Tibial artery (tissue), 4 donors: ENCODE measurements at places on chromosomes 6 and 20.

- DNase-seq, result no peak
These were observed 101.9 kb upstream of the NAA20 start for GRCh38 chr20:19915111-19915798.

- no peak for DNase-seq
These were observed 4.4 kb upstream of the CCDC28A start for GRCh38 chr6:138769102-138769676.

DNA sequence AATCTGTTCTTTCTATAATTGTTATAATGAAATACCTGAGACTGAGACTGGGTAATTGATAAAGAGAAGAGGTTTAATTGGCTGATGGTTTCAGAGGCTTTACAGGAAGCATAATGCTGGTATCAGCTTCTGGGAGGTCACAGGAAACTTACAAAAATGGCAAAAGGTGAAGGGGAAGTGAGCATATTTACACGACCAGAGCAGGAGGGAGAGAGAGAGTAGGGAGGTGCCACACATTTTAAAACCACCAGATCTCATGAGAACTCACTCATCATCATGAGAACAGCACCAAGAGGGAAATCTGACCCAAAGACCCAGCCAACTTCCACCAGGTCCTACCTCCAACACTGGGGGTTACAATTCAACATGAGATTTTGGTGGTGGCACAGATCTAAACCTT, 2.6 kb upstream of the SIRPB1 start:
- DNase-seq, result no peak

GRCh38 chr6:15244620-15245360, 1.1 kb upstream of the JARID2 start:
- peak; percentile 78 for DNase-seq

- no peak for DNase-seq
These were observed 31.7 kb upstream of the ASXL1 start for GRCh38 chr20:32326504-32326845.

- DNase-seq, result no peak
These were observed 21.9 kb downstream of the MLIP start for GRCh38 chr6:54133186-54133585.

DNA sequence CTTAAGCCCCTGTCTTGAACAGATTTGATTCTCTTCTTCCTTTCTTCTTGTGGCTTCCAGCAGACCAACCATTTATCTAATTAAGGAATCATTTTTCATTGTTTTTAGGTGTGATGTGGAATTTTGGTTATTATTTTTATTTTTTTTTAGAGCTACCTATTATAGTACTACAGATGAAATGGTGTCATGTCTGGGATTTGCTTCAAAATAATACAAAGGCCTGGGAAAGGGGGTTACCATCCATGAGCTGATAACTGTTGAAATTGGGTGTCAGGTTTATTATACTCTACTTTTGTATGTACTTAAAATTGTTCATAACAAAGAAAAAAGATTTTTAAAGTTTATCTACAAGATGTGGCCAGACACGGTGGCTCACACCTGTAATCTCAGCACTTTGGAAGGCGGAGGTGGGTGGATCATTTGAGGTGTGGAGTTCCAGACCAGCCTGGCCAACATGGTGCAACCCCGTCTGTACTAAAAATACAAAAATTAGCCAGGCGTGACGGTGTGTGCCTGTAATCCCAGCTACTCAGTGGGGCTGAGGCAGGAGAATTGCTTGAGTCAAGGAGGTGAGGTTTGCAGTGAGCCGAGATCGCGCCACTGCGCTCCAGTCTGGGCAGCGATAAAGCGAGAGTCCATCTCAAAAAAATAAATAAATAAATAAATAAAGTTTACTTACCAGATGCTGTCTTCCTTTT, 561 bp downstream of the IL22RA2 start:
- no peak for DNase-seq

DNA sequence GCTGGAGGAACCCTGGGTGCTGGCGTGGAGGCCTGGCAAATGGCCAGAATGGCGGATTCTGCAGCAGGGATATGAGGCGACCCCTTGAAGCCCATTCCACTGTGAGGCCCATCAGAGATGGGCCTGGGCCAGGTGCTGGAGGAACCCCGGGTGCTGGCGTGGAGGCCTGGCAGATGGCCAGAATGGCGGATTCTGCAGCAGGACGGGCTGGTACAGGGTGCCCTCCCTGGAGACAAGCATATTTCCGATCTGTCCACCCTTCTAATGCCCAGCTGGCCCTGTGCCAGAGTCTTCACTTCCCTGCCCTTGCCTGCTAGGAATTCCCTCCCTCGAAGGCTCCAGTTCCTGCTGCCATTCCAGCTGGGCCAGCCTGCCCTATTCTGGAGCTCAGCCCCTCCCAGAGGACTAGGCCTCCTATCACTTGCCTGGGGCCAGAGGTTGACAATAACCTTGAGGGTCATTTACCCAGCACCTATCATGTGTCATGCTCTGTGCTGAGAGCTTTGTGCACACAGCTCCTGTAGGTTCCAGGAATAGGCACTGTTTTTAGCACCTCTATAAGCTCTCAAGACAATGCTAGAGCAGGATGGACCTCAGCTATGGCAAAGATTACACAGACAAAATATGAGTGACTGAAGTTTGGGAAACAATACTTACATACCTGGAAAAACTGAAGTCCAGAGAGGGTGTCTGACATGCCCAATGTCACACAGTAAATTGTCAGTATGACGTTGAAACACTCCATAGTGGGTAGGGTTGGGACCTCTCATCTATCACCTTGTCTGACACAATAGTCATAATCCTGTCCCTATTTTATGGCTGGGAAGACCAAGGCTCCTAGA, 21.4 kb downstream of the SUN5 start:
- no peak for DNase-seq

GRCh38 chr6:13026557-13026956, 301.8 kb downstream of the TBC1D7 start:
- no peak for DNase-seq

GRCh38 chr6:87745966-87746721, 44.1 kb upstream of the AKIRIN2 start:
- no peak for DNase-seq

GRCh38 chr20:13690943-13691342, 52.2 kb upstream of the TASP1 start:
- no peak for DNase-seq

- no peak for DNase-seq
These were observed 13.8 kb upstream of the GJE1 start for GRCh38 chr6:142118925-142119324.

DNA sequence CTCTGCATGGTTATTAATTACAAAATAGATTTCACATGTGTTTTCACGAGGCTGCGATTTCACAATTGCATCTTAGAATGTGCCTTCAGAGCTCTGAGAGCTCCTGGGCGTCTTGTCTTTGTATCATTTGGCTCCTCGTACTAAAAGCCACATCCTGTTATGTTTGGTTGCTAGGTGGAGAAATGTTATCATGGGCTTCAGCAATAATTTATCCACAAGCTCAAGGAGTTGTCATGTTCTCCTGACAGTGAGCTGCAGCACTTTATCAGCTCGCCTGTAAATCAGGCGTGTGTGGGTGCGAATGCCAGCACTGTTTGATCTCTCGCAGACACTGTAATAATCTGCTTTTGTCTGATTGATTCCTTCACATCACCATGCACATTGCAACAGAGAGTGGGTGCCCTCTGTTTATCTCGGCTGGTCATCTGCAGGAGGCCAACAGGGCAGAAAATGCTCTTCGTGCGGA, 218.6 kb upstream of the ZFP64 start:
- DNase-seq, result no peak

- no peak for DNase-seq
These were observed 66.6 kb upstream of the CCDC167 start for GRCh38 chr6:37566111-37566949.

- DNase-seq, result no peak
These were observed 109.0 kb downstream of the PRND start for GRCh38 chr20:4830696-4831095.

DNA sequence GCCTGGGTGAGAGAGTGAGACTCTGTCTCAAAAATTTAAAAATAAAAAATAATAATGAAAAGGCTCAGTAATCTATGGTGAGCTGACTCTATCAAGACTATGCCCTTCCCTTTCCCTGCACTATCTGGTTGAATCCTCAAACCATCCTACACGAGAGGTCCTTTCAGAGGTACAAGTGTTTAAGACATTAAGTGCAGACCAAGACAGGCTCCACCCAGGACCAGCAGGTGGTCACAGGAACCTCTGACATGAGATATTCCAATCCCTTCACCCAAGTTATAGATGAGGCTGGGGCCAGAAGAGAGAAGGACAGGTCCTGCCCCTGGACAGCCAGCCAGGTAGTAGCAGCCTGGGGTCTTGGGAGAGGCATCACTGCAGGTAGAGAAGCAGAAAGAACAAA, 182.6 kb downstream of the NFATC2 start:
- DNase-seq, result no peak
